MCF 10A (cell line): ENCODE measurements at places on chromosomes 6 and 20. TPM values are rescaled to one million over a fixed set of nuclear protein-coding genes. Genes with fewer than 3 reads are reported as not detected.

GRCh38 chr6:107600121-107600520 lies 110.2 kb downstream of the SOBP start:
- H3K36me3 ChIP-seq, result no peaks in the 10 kb centered on the region
- H3K4me3 ChIP-seq, result no peak overlapping the region
- DNase-seq, result no peak
- H3K4me1 ChIP-seq, result peaks cover 10% of the 10 kb centered on the region
- no peak overlapping the region for H3K27ac ChIP-seq

GRCh38 chr20:49140834-49141233 lies 47.3 kb downstream of the STAU1 start:
- no peaks in the 10 kb centered on the region for H3K4me1 ChIP-seq
- peaks cover 40% of the 10 kb centered on the region for H3K36me3 ChIP-seq
- H3K27ac ChIP-seq, result no peak overlapping the region
- DNase-seq, result no peak

- H3K36me3 ChIP-seq, result peaks cover 37% of the 10 kb centered on the region
- H3K4me1 ChIP-seq, result peaks cover 24% of the 10 kb centered on the region
- no peak for DNase-seq
- no peaks in the 10 kb centered on the region for H3K27me3 ChIP-seq
These were observed 5.9 kb downstream of the ECI2 start for GRCh38 chr6:4129446-4129845.

DNA sequence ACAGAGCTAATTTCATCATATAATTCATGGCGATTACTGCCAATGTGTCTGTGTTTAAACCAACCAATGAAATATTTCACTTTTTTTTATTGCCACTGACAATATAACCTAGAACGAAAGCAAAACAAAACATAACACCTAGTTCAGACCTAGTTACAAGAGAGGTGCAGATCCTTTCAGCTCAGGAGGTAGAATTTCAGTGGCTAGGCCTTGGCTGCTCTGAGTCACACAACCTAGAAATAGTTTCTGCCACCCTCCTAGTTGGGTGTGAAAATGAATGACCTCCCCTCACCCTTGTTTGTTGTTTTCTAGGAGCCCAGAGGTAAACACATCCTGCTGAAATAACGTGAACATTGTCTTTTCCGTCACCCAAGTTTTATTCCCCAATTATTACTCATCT lies 356.3 kb downstream of the HTR1B start:
- H3K36me3 ChIP-seq, result no peaks in the 10 kb centered on the region
- peaks cover 21% of the 10 kb centered on the region for H3K4me1 ChIP-seq
- peak; percentile 13 for DNase-seq

DNA sequence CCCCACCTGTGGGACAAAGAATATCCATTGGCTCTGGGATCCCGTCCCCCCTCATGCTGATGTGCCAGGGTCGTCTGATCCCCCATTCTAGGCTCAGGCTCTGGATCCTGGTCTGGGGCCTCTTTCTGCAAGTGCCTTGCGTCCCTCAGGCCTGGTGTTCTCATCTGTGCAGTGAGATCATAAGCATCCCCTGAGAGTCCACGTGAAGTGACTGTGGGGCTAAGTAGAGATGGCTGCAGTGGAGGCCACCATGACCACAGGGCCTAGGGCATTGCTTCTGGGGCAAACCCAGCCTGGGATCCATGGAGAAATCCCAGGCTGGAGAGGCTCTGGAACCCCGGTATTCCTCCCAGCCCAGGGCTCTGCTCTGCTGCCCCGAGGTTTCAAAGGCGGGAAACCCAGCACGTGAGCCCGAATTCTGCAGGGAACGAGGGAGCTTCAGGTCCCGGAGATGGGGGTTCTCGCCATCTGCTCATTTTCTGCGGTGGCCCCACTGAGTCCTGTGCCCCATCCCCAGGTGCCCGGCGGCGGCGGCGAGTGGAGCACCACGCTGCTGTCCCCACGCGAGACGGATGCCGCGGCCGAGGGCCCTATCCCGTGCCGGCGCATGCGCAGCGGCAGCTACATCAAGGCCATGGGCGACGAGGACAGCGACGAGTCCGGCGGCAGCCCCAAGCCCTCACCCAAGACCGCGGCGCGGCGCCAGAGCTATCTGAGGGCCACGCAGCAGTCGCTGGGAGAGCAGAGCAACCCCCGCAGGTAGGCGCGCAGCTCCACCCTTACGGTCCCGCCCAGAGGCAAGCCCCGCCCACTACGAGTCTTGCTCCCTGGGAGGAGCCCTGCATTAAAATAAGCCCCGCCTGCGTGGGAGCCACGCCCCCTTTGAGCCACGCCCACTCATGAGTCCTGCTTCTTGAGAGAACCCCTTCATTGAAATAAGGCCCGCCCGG lies 105.5 kb upstream of the MYL9 start:
- no peaks in the 10 kb centered on the region for H3K27me3 ChIP-seq
- H3K4me3 ChIP-seq, result no peak overlapping the region
- no peaks in the 10 kb centered on the region for H3K36me3 ChIP-seq
- peak; percentile 30 for DNase-seq
- no peak overlapping the region for H3K27ac ChIP-seq

DNA sequence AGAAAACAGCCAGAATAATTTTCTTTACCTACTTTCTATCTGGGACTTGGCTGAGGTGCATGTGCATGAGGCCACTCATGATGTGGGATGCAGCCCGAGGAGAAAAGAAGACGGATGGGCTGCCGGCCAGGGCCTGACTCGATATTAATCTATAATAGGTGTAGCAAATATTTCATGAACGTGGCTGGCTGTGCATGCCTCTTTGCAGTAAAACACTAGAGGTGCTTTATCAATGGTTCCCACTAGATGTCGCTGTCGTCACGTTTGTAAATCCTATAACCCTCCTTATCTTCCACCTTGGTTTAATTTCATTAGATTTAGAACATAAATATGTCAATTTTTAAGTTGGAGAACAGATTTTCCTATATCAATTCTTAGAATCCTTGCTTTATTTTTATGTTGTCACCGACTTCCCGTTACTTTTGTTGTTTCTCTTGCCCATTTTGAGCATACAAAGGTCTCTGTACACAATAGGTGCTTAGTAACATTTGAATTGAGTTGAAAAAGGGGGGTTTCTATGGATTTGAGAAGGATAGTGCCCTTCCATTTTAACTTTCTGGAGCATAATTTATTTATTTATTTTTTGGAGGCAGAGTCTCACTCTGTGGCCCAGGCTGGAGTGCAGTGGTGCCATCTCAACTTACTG lies 19.6 kb upstream of the FERMT1 start:
- no peaks in the 10 kb centered on the region for H3K4me1 ChIP-seq
- H3K27ac ChIP-seq, result no peak overlapping the region
- H3K27me3 ChIP-seq, result peaks cover 1% of the 10 kb centered on the region
- peak; percentile 71 for DNase-seq

DNA sequence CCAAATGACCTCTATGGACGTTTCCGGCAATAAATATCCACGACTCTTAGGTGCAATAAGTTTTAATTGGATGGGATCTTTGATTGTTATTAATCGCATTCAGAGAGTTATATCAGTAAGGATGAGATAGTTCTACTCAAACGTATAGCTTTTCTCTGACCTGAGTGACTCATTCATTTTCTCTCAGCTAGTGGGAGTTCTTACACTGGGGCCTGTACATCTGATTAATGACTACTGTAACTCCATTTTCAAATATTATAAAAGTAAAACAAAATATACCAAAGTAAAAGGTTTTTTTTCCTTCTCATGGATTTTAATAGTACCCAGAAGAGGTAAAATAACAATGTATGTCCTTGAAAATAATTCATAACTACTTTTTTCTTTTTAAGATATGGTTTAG lies 41.1 kb upstream of the SAMD5 start:
- H3K4me1 ChIP-seq, result no peaks in the 10 kb centered on the region
- no peak for DNase-seq
- no peaks in the 10 kb centered on the region for H3K27me3 ChIP-seq
- no peaks in the 10 kb centered on the region for H3K36me3 ChIP-seq
- H3K4me3 ChIP-seq, result no peak overlapping the region

DNA sequence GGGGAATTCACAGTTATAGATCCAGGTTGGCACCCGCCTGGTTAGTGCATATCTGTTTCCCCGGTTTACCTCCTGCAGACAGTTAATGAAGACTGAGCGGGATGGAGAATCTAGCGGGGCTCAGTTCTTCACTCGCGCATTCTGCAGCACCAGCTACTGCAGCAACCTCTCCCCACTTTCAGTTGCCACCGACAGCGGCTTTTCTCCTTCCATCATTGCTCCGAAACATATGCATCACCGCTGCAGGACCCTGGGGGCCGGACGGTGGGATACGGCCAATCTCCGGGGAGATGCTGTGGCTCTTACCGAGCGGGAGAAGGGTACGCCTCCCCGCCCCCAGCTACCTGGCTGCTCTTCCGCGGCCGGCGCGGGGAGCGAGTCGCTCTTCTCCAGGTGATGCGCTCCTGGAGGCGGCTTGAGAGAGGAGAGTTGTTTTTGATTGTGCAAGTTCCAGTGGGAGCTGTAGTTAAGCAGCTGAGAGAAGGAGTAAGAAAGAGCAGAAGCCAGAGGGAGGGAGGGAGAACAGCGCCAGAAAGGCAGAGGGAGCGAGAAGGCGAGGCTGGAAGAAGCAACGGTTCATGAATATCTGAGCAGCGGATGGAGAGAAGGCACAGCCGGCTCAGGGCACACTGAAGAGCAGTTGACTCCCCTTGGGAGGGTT lies at the start of gene SGK1:
Gene SGK1 (minus strand): TSS at position 642 of the 661 bp plus-strand sequence. CDS start 652 bp downstream, outside the sequence.
- peak; percentile 36 for DNase-seq
- H3K4me1 ChIP-seq, result no peaks in the 10 kb centered on the region
- H3K27ac ChIP-seq, result no peak within 1 kb of the TSS
- H3K4me3 ChIP-seq, result peak within 1 kb of the TSS; percentile 67
- H3K36me3 ChIP-seq, result no peaks in the 10 kb centered on the region
- H3K27me3 ChIP-seq, result no peaks in the 10 kb centered on the region

- no peaks in the 10 kb centered on the region for H3K36me3 ChIP-seq
- H3K27me3 ChIP-seq, result peaks cover 27% of the 10 kb centered on the region
- H3K4me1 ChIP-seq, result peaks cover 11% of the 10 kb centered on the region
- H3K4me3 ChIP-seq, result no peak overlapping the region
- no peak overlapping the region for H3K27ac ChIP-seq
These were observed 140.5 kb upstream of the ATXN1 start for GRCh38 chr6:16901782-16902181.

- no peaks in the 10 kb centered on the region for H3K27me3 ChIP-seq
- H3K4me3 ChIP-seq, result no peak overlapping the region
- H3K27ac ChIP-seq, result no peak overlapping the region
- no peaks in the 10 kb centered on the region for H3K36me3 ChIP-seq
- peaks cover 13% of the 10 kb centered on the region for H3K4me1 ChIP-seq
These were observed 362.2 kb upstream of the BTBD3 start for GRCh38 chr20:11555510-11555909.

DNA sequence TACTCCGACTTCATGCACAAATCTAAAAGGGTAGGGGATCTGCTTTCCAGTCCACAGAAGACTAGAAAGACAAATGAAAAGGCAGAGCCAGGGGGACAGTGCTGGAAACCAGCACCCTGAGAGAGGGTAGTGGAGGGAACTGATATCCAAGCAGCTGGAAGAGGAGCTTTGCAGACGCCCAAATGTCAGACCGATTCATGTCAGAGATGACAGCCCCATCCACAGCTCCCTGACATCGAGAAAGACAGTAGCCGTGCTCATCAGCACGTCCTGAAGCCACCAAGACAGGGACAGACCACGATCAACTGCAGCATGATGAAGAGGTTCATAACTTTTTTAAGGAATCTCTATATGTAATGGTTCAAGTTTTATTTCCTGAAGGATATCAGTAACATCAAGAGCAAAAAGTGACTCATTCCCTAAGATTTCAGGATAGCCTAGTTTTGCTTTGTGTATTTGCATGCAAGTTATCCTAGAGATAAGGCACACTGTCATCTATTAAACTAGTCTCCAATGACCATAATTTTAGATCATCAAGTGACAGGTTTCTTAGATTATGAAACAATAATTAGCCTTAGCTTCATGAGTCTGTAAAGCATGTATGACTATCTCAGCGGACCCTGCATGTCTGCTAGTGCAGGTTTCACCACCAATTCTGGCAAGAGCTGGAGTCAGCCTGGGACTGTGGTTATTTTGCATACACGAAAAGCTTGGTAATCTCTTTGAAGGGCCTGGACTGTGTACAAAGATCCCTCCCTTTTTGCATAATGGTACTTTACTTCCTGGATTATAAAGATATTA lies 43.0 kb downstream of the PRDM1 start:
- peak overlapping the region; percentile 47 for H3K4me3 ChIP-seq
- no peaks in the 10 kb centered on the region for H3K27me3 ChIP-seq
- peaks cover 17% of the 10 kb centered on the region for H3K4me1 ChIP-seq
- peak overlapping the region; percentile 49 for H3K27ac ChIP-seq
- DNase-seq, result peak; percentile 55

- H3K27me3 ChIP-seq, result no peaks in the 10 kb centered on the region
- peaks cover 35% of the 10 kb centered on the region for H3K4me1 ChIP-seq
- DNase-seq, result no peak
- peak overlapping the region; percentile 100 for H3K4me3 ChIP-seq
- peaks cover 25% of the 10 kb centered on the region for H3K36me3 ChIP-seq
These were observed 979 bp downstream of the ZNF133 start for GRCh38 chr20:18289306-18289705.

The ISM1 gene
- total RNA-seq, result 1.0 and 1.3 TPM in 2 replicates

The GCNT2 gene
- 0.63 and 0.96 TPM in 2 replicates for total RNA-seq

The MICA gene
- total RNA-seq, result 17.9 and 18.0 TPM in 2 replicates
